Mammary epithelial cell (primary cell): ENCODE measurements at places on chromosomes 7 and 10. TPM values are rescaled to one million over a fixed set of nuclear protein-coding genes. Genes with fewer than 3 reads are reported as not detected.
A peak's percentile ranks its signal among the peaks of the same experiment; 100 is the strongest.

GRCh38 chr10:42986633-42987032, 90.2 kb upstream of the RET start:
- no peak for DNase-seq

Gene COL17A1
- 2,380 and 3,130 TPM in 2 replicates for total RNA-seq

- DNase-seq = peak; percentile 20
These were observed 160.0 kb downstream of the SLIT1 start for GRCh38 chr10:97025613-97026242.

DNA sequence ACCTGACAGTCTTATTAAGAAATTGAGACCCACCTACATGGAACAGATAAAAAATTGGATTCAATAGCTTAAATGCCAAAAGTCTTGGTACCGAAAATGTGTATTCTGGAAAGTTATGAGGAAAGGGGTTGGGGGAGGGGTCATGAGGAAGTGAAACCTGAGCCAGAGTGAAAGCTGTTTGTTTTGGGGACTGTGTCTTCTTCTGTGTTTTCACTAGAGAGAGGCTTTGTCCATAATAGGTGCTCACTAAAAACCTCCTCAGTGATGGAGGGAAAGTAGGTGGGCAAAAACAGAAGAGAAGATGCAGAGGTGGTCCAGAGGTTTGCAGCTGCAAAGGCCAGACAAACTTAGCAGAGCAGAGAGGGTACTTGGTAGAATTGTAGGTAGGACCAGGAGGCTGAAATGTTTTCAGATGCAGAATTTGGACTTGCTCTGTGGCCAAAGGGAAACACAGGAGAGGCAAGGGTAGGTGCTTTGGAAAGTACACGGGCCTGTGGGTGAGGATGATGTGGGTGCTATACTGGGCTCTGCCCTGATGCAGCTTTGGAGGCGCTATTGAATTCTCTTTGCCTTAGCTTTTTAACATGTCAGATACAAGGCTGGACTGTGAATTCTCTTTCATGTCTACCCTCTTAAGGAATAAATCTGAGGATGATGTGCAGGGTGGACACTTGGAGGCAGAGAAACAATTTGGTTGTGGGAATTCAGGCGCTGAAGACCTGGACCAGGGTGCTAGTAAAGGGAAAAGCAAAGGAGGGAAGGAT, 254.6 kb downstream of the PTEN start:
- DNase-seq = no peak

DNA sequence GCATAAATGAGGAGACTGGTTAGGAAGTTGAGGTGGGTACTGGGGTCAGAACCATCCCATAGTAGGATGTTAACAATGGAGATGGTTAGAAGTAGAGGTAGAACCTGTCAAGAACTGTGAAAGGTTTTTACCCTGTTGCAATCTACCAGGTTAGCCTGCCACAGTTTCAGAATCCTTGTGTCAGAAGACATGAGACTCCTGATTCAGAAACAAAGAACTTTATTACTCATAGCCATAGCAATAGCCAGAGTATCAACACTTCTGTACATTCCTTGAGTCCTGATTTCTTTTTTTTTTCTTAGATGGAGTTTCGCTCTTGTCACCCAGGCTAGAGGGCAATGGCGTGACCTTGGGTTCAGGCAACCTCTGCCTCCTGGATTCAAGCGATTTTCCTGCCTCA, 200.9 kb downstream of the GRM3 start:
- no peak for DNase-seq

DNA sequence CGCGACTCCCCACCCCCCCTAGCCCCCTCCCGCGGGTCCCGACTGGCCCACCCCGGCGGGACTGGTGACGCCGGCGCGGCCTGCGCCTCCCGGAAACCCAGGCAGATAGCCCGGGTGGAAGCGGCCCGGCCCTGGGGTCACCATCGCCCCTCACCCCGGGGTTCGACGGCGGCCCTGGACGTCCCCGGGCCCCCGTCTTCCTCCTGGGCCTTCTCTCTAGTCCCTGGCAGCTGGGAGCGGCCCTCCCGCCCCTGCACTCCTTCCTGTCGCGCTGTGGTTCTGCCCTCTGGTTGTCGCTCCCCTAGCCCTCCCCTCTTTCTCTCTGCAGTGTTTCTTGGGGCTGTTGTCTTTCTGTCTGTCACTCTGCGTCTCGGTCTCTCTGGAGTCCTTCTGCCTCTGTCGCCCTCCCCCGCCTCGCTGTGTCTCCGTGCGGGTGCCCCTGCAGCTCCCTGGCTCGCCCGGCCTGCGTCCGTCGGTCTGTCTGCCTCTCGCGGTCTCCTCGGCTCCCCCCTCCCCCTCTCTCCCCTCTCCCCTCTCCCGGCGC, 90.5 kb upstream of the PAX2 start:
- no peak for DNase-seq
